ENCODE measurements at places on chromosomes 6 and 20.

DNA sequence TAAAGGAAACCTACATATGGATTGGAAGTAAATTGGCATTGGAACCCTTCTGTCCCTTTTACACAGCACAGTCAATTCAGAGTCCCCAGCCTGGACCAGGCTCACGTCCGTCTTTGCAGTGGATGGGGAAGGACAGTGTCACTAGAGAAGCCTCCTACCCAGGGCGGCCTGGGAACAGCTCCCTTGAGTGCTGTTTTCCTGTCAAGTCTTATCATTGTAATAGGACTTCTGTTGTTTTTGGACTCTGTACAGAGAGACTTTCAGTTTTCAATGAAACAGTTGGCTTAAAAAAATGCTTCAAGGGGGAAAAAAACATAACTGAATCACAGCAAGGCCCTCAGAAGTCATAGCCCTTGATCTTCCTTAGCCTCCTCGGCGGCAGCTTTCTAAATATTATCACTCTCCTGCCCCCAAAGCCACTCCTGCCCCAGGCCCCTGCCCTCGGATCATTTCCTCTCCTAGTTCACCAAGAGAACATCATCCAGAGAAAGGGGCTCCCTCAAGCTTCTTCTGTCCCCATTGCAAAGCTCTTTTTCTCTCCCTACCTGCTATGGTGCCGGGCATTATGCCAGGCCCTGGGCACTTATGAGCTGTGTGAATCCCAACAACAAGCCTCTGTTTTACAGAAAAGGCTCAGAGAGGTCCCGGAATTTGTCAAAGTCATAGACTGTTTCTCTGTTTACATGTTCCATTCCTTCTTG lies 37.8 kb upstream of the CNKSR3 start:
- no peak for DNase-seq

DNA sequence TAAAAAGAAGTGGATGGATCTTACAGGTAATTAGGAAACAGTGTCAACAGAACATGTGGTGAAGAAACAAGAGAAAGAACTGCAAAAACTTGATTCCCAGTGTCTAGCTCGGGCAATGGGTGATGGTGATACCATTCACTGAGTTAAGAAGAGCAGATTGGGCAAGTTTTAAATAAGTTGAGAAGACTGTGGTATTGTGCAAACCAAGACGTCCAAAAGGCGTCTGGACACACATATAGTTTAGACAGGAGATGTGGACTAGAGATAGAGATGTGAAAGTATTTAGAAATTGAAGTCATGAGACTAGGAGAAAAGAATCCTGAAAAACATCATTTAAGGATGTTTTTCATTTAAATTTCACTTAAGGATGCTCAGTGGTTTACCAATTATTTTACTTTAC lies 53.9 kb downstream of the CDK19 start:
- no peak for DNase-seq

DNA sequence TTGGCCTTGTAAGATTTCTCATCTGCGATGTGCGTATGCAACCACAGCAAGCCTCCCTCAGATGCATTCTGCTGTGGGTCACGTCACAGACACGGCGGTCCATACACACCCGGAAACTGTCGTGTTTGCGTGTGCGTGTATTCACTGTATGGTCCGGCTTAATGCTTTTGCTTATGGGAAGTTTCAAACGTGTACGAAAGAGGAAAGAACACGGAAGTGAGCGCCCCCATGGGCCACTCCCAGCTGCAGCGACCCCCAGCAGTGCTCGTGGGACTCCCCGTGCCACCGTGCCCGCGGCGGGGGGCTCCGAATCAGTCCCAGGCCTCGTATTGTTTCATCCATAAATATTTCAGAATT lies 10.2 kb downstream of the DLL1 start:
- no peak for DNase-seq

GRCh38 chr6:78483553-78484197 lies 383.7 kb upstream of the IRAK1BP1 start:
- no peak for DNase-seq

GRCh38 chr20:45469336-45470261 lies at the start of gene WFDC2:
TSS of gene WFDC2 (plus strand) at chr20:45469753. CDS start at chr20:45469782, 29 bp downstream.
- DNase-seq, result no peak
